Fibroblast of skin of left biceps (primary cell): ENCODE measurements at places on chromosomes 4 and X.

DNA sequence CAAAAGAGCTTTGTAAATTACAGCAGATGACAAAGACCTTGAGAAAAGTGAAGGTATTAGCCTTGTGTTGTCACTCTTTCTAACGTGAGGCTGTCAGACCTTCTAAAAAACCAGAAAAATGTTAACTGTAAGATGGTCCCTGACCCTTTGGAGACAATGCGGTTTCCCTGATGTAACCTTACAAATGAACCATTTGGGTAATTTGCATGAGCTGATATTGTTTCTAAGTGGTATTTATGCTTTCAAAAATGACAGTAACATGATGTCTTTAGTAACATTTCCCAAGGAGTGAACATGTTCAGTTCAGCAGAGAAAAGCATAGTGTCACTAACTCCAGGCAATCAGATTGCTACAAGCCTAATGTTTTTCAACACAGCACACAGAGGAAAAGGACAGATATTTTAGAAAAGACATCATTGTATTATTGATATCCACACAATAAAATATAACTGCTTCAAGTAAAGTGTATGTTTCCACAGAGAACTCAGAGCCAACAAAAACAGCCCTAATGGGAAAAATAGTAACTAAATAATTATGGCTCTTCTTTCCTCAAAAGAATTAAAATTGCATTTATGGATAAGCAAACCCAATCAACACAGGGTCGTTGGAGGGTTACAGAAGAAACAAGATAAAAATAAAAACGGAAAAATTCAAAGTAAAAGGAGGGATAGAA, 434.4 kb downstream of the KCNIP4 start:
- DNase-seq = no peak

- DNase-seq = no peak
Measured at GRCh38 chr4:139785356-139785755, 119.7 kb downstream of the MGST2 start.

- DNase-seq = no peak
Measured at GRCh38 chr4:76969495-76969894, 19.9 kb downstream of the SEPTIN11 start.

DNA sequence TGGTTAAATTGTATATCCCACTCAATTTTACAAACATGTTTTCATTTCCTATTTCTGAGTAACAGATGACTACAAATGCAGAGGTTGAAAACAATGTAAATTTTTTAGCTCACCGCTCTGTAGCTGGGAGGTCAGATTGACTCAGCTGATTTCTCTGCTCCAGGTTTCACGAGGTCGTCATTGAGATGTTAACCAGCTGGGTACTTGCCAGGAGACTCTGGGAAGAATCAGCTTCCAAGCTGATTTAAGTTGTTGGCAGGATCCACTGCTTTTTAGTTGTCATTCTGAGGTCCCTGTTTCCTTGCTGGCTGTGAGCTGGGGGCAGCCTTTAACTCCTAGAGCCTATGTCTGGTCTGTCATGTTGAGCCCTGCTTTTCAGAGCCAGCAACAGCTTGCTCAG, 864.3 kb upstream of the AGA start:
- DNase-seq = peak; percentile 15

- DNase-seq = no peak
Measured at GRCh38 chr4:173182403-173182802, 13.8 kb downstream of the GALNT7 start.

DNA sequence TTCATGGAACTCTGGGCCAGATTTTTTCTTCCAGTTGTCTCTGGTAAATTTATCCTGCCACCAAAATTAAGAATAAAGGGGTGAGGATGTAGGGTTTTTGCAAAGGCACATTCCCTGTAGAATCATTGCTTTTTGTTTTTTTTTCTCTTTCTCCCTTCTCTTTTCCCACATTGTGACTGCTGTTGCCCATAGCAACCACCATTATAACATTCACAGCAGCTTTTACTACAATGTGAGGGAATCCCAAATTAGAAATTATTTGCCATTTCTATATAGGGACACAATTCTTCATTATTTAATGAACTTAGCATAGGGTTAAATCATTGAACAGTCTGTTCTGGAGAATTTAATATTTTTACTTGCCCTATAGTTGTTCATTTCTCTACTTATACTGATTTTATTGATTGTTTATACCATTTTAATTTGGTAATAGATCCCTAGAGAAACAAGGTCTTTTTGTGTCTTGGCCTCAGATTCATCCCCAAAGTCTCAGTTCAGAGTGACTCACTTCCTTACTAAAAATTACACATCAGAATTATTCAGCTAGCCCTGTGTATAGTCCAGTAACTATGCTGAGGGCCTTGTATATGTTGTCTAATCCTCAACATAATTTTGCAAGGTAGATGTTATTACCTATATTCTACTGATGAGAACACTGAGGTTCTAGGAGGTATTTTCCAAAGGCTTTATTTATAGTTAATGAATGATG, 80.8 kb upstream of the ANK2 start:
- no peak for DNase-seq

- no peak for DNase-seq
Measured at GRCh38 chr4:127501103-127501502, 131.7 kb upstream of the INTU start.

DNA sequence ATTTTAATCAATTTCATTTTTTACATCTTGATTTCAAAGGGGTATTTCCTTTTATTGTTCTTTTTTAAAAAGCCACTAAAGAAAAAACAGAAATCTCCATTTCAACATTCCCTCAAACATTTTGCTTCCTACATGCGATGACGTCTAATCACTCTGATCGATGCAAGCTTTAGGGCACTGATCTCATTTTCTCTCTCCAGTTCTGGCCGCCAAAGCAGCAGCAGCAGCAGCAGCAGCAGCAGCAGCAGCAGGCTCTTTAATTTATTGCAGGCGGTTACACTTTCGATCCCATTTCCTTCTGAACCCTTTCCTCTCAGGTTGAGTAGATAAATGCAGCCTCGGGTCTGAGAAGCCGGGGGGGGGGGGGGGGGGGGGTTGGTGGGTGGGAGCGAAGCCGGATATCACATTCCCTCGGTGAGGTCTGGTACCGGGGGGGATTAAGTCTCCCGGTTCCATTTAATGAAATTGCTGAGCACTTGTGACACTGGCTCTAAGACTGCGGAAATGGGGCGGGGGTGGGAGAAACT, 3.4 kb upstream of the PCDH7 start:
- DNase-seq = no peak

- DNase-seq = no peak
Measured at GRCh38 chr4:147518846-147519767, 38.2 kb downstream of the EDNRA start.

- no peak for DNase-seq
Measured at GRCh38 chrX:39152106-39152649, 350.9 kb downstream of the MID1IP1 start.

DNA sequence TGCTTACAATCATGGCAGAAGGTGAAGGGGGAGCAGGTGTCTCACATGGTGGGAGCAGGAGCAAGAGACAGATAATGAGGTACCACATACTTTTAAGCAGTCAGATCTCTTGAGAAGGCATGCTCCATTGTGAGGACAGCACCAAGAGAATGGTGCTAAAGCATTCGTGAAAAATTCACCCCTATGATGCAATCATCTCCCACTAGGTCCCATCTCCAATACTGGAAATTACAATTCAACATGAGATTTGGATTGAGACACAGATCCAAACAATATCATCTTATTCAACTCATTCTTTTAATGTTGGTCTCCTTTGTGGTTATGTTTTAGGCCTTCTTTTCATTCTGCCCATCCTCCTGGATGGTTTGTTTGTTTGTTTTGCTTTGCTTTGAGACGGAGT, 54.1 kb upstream of the PDLIM5 start:
- DNase-seq = no peak

- no peak for DNase-seq
Measured at GRCh38 chr4:128076464-128076863, 15.4 kb downstream of the LARP1B start.

- DNase-seq = peak; percentile 42
Measured at GRCh38 chr4:19941434-19941833, 310.3 kb upstream of the SLIT2 start.

DNA sequence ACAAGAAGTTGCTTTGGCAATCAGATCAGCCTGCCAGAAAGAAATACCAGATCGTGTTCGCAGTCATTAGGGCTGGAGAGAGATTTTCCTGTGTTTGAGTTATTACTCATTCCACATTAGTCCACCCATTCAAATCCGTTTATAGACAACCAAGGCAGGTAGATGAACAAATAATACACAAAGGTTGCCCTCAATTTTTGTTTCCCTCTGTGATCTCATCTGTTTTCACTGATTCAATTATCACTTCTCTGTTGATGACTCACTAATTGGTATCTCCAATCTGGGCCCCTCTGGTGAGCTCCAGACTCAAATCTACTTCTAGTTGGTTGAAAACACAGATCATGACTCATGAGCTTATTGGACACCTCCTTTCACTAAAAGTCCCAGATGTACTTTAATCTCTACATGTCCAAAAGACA, 54.5 kb downstream of the CHM start:
- no peak for DNase-seq

DNA sequence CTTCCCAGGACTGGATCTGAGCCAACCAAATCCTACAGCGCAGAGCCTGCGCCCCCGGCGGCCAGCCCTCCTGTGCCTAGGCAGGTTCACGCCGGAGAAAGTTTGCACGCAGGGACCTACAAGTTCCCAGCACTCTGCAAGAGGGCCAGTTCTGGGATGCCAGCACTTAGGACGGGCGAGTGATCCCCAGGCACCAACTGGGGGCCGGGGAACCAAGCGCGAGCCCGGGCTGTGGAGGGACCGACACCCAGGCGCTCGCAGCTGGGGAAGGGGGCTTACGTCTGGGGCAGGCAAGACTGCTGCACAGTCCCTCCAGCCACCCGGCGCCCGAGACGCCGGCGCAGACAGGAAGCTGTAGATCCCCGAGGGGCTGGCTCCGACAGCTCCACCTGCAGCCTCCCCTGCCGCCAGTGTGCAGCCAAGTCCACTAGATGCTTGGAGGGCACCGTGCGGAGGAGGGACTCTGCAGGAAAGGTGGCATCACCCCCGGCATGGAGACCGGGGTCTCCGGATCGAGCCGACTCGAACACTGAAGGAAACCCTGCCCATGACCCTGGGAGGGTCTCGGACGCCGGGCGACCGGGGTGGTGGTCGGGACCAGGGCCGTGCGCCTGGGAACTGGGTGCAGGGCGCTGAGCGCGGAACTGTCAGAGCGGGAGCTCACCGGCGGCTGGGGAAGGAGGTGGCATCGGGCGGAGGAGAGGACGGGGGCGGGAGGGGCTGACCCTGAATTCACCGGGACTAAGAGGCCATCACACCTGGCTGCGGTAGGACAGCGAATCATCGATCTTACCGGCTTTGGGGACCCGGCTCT, 566 bp downstream of the CORIN start:
- DNase-seq = no peak

GRCh38 chr4:30619679-30620078, 100.5 kb upstream of the PCDH7 start:
- no peak for DNase-seq

DNA sequence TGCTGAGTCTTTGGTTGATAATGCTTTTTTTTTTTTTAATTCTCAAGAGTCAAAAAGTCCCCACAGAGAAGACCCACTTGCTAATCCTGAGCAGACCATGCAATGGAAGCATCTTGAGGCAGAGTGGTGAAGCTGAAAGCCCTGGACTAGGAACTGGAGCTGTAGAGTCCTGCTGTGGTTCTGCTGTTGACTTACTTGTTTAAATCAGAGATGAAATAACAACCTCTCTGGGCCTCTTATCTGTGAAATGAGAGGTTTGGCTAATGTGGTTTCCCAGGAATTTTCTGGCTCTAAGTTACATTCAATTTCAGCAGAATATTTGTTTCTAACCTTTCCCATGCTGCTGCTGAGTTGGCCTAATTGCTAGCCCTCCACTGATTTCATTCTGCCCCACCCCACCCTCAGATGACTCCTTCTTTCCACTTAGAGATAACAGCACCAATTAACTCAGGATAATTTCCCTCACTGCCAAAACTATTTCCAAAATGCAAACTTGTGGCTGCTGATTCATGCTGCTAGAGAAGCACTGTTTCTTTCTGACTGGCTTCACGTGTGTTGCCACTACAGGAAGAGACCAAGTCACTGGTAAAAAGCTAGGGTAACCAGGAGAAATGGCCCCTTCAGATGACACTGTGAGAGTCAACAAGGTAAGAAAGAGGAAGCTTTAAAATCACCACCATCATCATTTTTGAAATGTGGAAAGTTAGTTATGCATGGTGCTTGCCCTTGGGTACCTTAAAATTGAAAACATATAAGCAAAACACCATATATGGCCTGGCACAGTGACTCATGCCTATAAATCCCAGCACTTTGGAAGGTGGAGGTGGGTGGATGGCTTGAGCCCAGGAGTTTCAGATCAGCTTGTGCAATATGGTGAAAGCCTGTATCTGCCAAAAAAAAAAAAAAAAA, 326.4 kb downstream of the DCHS2 start:
- DNase-seq = peak; percentile 96

DNA sequence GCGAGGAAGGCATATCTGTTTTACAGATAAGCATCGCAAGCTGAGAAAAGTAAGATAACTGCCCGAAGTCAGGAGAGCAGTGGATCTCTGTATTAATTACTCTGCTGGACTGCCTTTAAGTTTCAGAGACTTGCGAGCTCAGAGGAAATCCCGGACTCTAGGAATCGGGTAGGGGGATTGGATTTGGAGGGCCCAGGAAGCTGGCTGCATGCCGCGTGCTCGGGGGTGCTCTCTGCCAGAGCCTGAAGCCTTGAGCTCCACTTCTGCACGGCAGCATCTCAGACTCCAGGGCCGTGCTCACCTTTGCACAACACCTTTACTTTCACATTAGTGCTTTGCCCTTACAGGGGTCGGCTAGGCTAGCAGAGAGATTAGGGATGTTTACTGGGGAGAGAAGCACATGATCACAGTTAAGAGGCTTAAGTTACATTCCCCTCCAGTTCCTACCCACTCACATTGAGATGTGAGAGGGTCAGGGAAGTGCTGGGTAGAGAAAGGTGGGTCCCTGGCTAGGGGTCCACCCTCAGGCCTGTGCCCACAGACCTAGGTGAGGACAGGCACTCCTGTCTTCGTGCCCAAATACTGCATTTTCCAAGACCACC, 57.0 kb downstream of the TRIML1 start:
- DNase-seq = no peak

DNA sequence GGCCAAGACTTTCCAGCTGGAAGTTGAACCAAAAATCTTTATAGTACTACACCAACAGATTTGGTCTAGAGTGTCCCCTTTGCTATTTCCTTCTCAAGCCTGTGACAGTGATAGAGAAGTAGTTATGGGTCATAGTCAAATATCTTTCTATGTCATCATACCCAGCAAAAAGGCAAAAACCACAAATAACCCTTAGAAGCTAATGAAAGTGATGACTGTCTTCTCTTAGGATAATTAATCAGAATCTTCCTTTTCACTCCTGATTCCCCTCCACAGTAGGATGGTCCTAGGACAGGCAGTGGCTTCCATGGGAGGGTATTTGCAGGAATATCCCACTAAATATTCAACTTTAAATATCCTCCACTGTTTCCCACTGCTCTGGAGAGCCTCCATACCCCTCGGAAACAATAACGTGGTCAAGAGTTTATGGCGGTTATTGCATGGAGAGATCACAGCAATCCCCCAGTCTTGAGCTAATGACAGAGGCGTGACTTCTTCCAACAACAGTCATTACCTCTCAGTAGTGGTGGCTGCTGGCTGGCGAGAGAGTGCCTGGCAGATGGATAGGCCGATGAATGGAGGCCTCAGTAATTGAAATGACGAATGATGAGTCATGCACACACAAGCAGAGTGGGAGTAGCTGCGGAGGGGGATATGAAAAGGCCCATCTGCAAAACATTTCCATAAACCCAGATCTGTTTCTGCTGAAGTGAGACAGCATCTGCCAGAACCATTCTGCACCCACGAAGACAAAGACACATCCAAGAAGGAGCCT, 154.9 kb downstream of the STK32B start:
- peak; percentile 78 for DNase-seq
